ENCODE measurements at places on chromosomes 16 and 17. TPM values are rescaled to one million over a fixed set of nuclear protein-coding genes. Genes with fewer than 3 reads are reported as not detected.

OR1A1 gene
- not detected for total RNA-seq

JPT2 gene
- total RNA-seq, result 16.8 TPM

KRTAP4-5 gene
- not detected for total RNA-seq

SEZ6L2 gene
- 10.2 TPM for total RNA-seq

PRRT2 gene
- 13.6 TPM for total RNA-seq

ABCA8 gene
- total RNA-seq, result 78.9 TPM

SKAP1 gene
- 1.9 TPM for total RNA-seq

RRAD gene
- total RNA-seq, result 17.8 TPM

ABCA3 gene
- 379 TPM for total RNA-seq

CD79B gene
- not detected for total RNA-seq

FOXF1 gene
- 20.8 TPM for total RNA-seq

KRT36 gene
- not detected for total RNA-seq

DNA sequence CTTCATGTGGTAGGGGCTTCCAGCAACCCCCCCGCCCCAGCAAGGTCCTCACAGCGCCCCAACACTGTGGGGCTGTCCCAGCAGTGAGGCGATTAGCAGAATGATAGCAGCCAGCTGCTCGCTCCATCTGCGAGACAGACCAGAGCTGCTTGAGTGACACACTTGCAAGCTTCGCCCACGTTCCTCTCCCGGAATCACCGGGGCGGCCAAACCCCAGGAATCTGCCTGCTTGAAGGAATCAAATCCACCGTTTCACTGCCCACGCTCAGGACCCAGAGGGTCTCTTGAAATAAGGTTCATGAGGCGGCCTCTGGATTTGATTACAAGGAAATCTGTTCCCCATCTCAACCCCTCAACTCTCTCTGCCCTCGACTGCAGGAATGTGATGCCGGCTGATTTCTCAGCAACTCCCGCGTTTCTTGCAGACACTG, 356.0 kb downstream of the C16orf95 start:
- no peak overlapping the region for H3K4me3 ChIP-seq
- DNase-seq, result no peak
- no peak overlapping the region for H3K27ac ChIP-seq
- no peaks in the 10 kb centered on the region for H3K4me1 ChIP-seq

DNA sequence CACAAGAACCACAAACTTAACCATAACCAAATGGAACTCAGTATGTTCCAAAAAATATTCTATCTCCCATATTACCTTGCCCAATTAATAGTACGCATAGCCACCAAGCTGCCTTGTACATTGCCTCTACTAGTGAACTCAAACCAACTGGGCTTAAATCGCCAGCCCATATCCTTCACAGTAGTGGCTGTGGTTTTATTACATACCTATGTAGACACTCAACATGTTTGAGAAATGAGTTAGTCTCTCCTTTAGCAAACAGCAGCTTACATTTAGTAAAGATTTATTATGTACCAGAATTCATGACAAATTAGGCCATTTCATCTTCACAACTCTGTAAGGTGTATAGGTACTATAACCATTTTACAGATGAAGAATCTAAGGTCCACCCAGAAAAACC, 41.4 kb downstream of the GRB2 start:
- H3K4me3 ChIP-seq, result no peak overlapping the region
- H3K27ac ChIP-seq, result no peak overlapping the region
- DNase-seq, result no peak
- no peaks in the 10 kb centered on the region for H3K27me3 ChIP-seq
- H3K4me1 ChIP-seq, result peaks cover 63% of the 10 kb centered on the region

- peak overlapping the region; percentile 61 for H3K27ac ChIP-seq
- peaks cover 13% of the 10 kb centered on the region for H3K4me1 ChIP-seq
- no peak overlapping the region for H3K4me3 ChIP-seq
Measured at GRCh38 chr16:4383591-4384444, 12.2 kb downstream of the VASN start.

DNA sequence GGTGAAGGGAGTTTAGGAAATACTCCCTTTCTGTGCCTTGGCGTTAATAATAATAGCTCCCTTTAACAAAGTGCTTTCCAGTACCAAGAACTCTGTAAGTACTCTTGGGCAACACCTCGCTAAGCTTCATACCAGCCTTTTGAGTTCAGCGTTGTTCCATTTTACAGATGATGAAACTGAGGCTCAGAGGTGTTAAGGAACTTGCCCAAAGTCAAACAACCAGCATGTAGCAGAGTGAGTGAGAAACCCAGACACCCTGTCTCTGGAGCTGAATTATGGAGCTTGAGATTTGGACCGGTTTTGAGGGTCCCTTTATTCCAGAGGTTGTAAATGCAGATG, 607 bp downstream of the KATNIP start:
- H3K4me3 ChIP-seq, result peak overlapping the region; percentile 84
- peak overlapping the region; percentile 92 for H3K27ac ChIP-seq
- H3K4me1 ChIP-seq, result peaks cover 26% of the 10 kb centered on the region
- no peaks in the 10 kb centered on the region for H3K27me3 ChIP-seq
- no peak for DNase-seq
- no peaks in the 10 kb centered on the region for H3K36me3 ChIP-seq

DNA sequence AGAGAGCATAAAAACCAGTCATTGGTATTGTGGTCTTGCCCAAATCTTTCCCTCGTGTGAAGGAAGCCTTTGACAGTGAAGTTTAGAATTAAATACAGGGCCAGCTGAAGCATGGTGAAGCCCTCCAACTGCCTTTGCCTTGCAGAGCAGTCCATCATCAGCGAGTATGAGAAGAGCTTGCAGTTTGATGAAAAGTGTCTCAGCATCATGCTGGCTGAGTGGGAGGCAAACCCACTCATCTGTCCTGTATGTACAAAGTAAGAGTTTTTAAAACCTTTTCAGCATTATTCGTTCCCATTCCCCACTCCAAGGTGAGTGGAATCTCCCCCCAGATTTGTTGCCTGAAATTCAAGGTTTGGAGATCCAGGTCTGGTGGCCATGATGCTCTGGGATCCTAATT, 5.8 kb downstream of the RPAIN start:
- no peak overlapping the region for H3K4me3 ChIP-seq
- peaks cover 92% of the 10 kb centered on the region for H3K36me3 ChIP-seq
- no peak overlapping the region for H3K27ac ChIP-seq
- no peak for DNase-seq
- no peaks in the 10 kb centered on the region for H3K27me3 ChIP-seq
- peaks cover 8% of the 10 kb centered on the region for H3K4me1 ChIP-seq

DNA sequence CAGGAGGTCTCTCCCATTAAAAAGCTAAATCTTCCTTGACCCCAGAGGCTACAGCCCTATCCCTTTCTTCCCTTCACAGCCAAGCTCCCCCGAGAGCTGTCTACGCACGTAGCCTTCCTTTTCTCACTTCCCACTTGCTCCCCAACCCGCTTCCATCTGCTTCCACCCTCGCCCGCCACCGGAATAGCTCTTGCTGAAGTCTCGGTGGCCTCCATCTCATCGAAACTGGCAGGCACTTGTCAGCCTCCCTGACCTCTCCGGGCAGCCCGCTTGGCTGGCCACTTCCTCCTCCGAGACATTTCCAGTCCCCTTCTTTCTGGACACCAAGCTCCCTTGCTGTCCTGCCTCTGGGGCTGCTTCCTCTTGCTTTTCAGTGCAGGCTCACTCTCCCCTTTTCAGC, 10.7 kb upstream of the EPOP start:
- no peaks in the 10 kb centered on the region for H3K27me3 ChIP-seq
- H3K36me3 ChIP-seq, result no peaks in the 10 kb centered on the region
- no peaks in the 10 kb centered on the region for H3K4me1 ChIP-seq
- peak; percentile 38 for DNase-seq
- no peak overlapping the region for H3K27ac ChIP-seq

DNA sequence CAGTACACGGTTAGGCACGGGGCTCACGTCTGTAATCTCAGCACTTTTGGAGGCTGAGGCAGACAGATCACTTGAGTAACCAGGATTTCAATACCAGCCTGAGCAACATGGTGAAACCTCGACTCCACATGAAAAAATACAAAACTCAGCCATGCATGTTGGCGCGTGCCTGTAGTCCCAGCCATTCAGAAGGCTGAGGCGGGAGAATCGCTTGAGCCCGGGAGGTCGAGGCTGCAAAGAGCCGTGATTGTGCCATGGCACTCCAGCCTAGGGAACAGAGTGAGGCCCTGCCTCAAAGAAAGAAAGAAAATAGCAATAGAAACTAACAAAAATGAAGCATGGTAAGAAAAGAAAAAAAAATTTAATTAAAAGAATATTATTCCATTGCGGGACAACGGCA, 128.0 kb upstream of the CHMP6 start:
- no peak for DNase-seq
- H3K4me1 ChIP-seq, result peaks cover 31% of the 10 kb centered on the region
- no peak overlapping the region for H3K27ac ChIP-seq
- H3K4me3 ChIP-seq, result no peak overlapping the region
- H3K36me3 ChIP-seq, result no peaks in the 10 kb centered on the region
- H3K27me3 ChIP-seq, result no peaks in the 10 kb centered on the region

- H3K4me3 ChIP-seq, result no peak overlapping the region
- no peaks in the 10 kb centered on the region for H3K36me3 ChIP-seq
- H3K27ac ChIP-seq, result no peak overlapping the region
- no peaks in the 10 kb centered on the region for H3K4me1 ChIP-seq
- peak; percentile 57 for DNase-seq
Measured at GRCh38 chr16:9365370-9365728, 273.9 kb downstream of the HAPSTR1 start.

DNA sequence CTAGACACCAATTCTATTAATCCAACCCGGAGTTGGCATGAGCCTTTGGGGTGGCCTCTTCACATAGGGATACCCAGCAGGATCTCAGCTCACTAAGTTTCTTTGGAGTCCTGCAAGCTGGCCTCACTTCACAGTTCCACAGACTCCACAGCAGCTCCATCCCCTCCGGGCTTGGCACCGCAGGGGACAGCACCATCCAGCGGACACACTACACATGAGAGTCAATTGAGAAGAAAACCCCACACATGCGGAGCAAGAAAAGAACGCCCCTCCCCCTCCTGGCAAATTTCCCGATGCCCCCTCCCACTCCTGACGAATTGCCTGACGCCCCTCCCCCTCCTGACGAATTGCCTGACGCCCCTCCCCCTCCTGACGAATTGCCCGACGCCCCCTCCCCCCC, 31.1 kb downstream of the KLHDC4 start:
- no peaks in the 10 kb centered on the region for H3K36me3 ChIP-seq
- no peaks in the 10 kb centered on the region for H3K4me1 ChIP-seq
- DNase-seq, result no peak
- no peaks in the 10 kb centered on the region for H3K27me3 ChIP-seq

DNA sequence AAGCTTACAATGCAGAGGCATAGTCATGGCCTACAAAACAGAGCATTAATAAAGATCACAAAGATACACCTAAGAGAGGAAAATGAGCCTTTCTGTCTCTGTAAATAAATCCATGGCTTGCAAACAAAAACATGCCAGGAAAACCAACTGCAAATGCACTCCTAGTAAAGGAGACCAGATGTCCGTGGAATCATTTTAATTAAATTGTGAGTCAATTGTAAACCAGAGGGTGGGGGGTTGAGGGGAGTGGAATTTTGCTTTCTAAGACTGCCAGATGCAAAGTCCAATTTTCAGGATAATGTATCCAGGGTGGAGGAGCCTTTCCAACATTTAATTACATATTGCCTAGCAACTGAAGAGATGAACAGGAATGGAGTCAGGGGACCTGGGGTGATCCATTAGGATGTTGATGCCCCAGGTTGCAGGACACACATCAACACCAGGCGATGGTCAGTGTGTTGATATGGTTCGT, 390.3 kb upstream of the CCL2 start:
- no peaks in the 10 kb centered on the region for H3K36me3 ChIP-seq
- H3K27me3 ChIP-seq, result no peaks in the 10 kb centered on the region
- H3K4me1 ChIP-seq, result no peaks in the 10 kb centered on the region
- no peak for DNase-seq
- no peak overlapping the region for H3K4me3 ChIP-seq
- H3K27ac ChIP-seq, result no peak overlapping the region

GRCh38 chr16:55003916-55004315, 73.3 kb downstream of the IRX5 start:
- H3K27ac ChIP-seq, result no peak overlapping the region
- no peak overlapping the region for H3K4me3 ChIP-seq
- no peaks in the 10 kb centered on the region for H3K36me3 ChIP-seq
- no peaks in the 10 kb centered on the region for H3K27me3 ChIP-seq
- DNase-seq, result no peak

GRCh38 chr17:1116602-1117001, 63.2 kb downstream of the ABR start:
- H3K27me3 ChIP-seq, result no peaks in the 10 kb centered on the region
- no peaks in the 10 kb centered on the region for H3K36me3 ChIP-seq
- no peak overlapping the region for H3K27ac ChIP-seq
- DNase-seq, result no peak
- H3K4me3 ChIP-seq, result no peak overlapping the region

DNA sequence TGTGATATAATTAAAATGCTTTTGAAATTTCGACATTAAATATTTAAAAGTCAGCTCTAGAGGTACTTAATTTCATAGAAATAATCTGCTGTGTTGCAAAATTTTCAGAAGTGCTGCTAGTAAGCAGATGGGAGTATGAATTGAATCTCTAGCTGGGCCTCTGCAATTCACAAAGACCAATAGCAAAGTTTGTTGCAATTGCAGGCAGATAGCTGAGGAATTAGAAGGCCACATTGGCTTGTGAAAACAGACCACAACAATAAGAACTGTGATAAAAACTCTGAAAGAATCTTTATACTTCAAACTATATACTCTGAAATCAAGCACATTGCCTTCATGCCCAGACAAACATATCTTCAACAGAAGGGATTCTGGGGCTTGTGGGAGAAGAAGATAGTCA, 636.3 kb upstream of the SOX9 start:
- H3K4me3 ChIP-seq, result no peak overlapping the region
- no peaks in the 10 kb centered on the region for H3K4me1 ChIP-seq
- H3K27me3 ChIP-seq, result no peaks in the 10 kb centered on the region

GRCh38 chr17:49969134-49969759, at the start of gene DLX4:
TSS of gene DLX4 (plus strand) at chr17:49969190. CDS start at chr17:49969469, 279 bp downstream.
- peak; percentile 92 for DNase-seq
- H3K36me3 ChIP-seq, result no peaks in the 10 kb centered on the region
- H3K4me1 ChIP-seq, result peaks cover 59% of the 10 kb centered on the region
- H3K4me3 ChIP-seq, result peak within 1 kb of the TSS; percentile 63
- peaks cover 37% of the 10 kb centered on the region for H3K27me3 ChIP-seq
- no peak within 1 kb of the TSS for H3K27ac ChIP-seq

DNA sequence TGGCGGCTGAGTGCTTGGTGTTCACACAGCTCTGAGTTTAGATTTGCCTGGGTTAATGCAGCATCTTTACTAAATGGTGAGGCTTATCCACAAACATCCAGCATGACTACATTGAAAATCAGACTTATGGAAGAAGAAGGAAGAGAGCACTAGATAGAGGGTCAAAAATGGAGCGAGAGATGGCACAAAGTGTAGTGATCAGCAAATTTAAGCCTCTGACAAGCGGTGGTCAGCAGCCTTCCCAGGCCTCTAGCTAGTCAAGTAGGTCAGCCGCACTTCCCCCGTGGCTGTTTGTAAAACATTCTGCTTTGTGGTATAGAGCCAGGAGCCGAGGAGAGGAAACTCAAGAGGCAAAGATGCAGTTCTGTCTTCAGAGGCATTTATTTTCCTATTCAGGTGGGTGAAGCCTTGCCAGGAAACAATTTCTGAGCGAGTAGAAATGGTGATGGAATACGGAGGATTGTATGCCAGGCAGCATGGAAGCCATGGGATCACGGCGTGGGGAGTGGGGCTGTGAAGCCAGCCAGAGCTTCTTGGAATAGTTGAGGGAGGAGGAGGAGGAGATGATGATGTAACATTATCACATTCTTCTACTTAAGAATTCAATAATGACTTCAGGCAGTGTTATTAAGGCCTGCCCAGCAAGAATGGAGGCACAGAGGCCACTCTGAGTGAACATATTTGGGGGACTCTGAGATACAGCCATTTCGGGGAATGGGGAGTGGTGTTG, 118.9 kb downstream of the MSI2 start:
- H3K36me3 ChIP-seq, result no peaks in the 10 kb centered on the region
- H3K4me1 ChIP-seq, result peaks cover 9% of the 10 kb centered on the region
- DNase-seq, result no peak
- no peaks in the 10 kb centered on the region for H3K27me3 ChIP-seq
- H3K4me3 ChIP-seq, result no peak overlapping the region

Measured in upper lobe of left lung (tissue), 6 donors.